ENCODE measurements at places on chromosomes 6 and 20. TPM values are rescaled to one million over a fixed set of nuclear protein-coding genes. Genes with fewer than 3 reads are reported as not detected.

GRCh38 chr20:37530696-37531095, 3.0 kb upstream of the BLCAP start:
- no peak for DNase-seq

- no peak for DNase-seq
Observed at GRCh38 chr6:143872201-143872600, 7.9 kb downstream of the ZC2HC1B start.

DNA sequence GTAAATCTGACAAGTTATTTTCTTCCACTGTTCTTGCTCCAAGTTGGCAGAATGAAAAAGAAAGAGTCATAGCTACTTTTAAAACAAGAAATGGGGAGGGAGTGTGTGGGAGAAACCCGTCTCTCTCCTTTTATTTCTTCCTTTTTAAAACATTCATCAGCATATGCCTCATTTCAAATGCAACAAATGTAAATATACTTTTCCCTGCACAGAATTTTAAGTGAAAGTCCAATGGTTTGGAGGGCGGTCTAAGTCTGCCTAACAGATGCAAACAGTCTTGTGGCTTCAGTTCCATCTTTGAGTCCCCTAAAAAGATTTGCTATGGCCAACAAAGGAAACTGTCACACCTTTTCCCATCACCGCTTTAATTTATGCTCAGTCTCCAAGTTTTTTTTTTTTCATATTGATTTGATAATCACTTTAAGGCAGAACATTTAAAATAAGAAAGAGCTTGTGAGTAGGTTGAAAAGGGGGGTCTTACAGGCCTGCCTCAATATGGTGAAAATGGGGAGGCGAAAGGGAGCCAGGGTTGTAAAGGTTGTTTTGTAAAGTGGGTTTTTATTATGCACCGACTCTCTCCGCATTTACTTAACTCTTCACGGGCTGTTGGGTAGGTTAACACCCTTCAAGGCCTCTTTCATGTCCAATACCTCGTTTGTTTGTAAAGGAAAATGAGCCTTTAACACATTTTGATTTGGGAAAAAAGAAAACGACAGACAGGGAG, 4.6 kb downstream of the TFAP2D start:
- no peak for DNase-seq

Gene ZNF318
- 9.8 TPM for total RNA-seq

Gene IRAK1BP1
- 3.7 TPM for total RNA-seq

GRCh38 chr6:122903266-122903915, 92.6 kb upstream of the CLVS2 start:
- no peak for DNase-seq

Gene LINC00237
- total RNA-seq, result not detected

Gene RHAG
- not detected for total RNA-seq

DNA sequence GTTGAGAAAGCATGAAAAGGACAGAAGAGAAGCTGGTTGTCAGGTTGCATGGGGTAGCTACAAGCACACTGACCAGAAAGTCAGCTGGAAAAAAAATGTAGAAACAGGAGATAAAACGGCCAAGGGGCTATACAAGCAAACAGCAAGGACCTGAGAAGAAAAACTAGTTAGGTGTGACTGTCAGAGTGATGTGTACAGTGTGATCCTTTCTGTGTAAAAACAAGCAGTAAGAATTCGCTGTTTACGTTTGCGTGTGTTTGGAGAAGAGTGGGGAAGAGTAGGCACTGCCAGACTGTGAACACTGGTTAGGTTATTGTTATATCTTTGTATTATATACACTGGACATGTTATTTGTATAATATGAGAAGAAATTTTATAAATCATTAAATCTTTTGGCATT, 28.1 kb downstream of the PTPN1 start:
- DNase-seq, result no peak

DNA sequence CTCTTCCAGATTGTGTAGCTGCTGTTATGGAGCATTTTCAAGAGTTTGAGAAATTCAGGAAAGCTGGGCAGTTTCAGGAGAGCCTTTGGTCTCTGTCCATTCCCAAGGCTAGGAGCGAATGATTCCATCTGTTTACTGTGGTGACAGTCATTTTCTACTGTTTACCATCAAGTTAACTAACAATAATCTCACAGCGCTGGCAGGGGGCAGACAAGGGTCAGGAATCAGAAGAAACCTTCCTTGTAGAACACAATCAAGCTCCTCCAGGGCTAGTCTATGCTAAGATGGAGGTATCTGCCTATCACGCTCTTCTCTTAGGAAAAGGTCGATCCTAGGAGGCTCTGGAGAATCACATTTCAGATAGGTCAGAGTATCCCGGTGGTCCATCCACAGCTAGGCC, 293.9 kb downstream of the KIF16B start:
- no peak for DNase-seq

GRCh38 chr6:68760941-68761676, 126.0 kb downstream of the ADGRB3 start:
- no peak for DNase-seq

Gene PAX1
- not detected for total RNA-seq

Measured in astrocyte (in vitro differentiated cells and primary cell).